Suppressor macrophage (primary cell): ENCODE measurements at places on chromosomes 12 and 14.

DNA sequence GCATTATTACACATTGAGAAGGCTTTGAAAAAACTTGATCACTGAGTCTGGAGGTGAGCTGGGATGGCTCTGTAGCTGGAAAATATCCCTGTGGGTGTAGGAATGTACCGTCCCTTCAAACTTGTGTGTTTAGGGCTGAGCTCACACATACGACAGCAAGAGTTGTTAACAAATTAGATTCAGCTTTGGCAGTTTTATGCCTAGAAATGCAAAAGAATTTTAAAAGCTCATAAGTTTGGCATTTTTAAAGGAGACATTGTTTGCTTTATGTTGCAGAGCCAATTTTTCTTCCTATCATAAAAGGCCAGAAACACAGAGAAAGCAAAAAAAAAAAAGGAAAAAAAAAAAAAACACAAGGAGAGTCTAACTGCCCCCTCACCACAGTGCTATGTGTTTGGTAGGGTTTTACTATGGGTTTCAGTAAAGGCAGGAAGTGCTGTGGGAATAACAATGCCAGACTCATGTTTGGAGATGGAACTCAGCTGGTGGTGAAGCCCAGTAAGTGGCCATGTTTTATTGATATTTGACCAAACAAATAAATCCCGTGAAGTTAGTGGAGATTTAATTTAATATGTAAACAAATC lies 78.4 kb downstream of the DAD1 start:
- no peak for DNase-seq

DNA sequence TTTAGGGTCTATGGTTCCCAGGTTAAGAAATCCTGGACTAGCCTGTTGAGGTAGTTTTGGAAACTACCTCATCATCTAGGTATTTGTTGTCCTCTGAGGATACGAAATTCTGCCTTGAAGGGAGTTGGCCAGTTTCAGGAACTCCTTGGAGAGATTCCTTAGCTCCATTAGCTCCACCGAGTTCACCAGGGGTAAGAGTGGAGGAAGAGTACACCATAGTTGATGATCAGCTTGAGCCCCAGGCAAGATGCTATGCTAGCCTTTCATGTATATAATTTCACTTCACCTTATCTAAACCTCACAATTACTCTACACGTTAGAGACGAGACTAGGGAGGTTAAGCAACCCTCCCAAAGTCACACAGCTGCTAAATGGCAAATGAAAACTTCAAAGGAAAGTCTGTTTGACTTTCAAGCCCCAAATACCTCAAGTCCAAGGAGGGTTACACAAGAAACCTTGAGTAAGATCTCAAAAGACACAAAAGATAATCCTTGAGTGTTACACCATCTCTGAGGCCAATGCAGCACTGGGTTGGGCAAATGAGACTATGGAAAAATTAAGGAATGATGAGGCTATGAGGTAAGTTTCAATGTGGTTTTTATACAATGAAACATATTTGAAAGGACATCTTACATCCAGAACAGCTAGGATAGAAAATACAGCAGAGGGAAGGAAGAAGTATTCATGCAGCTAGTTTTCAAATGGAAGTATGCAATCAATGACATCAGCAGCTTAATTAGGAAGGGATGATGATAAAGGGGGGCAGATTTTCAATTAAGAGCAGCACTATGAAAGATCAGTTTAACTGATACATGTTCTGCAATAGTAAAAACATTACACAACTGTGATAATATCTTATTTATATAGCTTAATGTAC lies 97.2 kb upstream of the KRAS start:
- no peak for DNase-seq

GRCh38 chr12:34212651-34213050 lies 190.4 kb downstream of the ALG10 start:
- no peak for DNase-seq

DNA sequence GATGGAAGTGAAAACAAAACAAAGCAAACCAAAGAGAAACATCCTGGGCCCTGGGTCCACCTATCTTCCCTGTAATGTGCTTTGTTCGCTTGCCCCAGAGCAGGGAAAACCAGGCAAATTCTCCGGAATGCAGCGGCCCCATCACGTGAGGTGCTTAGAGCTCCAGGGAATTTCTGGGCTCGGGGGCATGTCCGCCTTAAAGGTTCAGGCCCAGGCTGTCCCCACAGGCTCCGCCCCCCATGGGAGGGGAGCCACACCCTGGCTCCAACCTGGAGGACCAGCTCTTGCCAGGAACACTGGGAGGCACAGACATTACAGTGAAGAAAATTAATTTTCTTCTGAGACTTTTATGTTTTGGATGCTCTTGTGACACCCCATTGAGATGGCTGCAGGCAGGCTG lies 69.9 kb downstream of the RBM19 start:
- no peak for DNase-seq

- no peak for DNase-seq
These were observed 4.3 kb upstream of the PLEKHG6 start for GRCh38 chr12:6306151-6306550.

GRCh38 chr12:105740970-105741725 lies 397.6 kb downstream of the NUAK1 start:
- DNase-seq = no peak

GRCh38 chr12:304805-305204 lies 42.2 kb upstream of the SLC6A13 start:
- DNase-seq = no peak

DNA sequence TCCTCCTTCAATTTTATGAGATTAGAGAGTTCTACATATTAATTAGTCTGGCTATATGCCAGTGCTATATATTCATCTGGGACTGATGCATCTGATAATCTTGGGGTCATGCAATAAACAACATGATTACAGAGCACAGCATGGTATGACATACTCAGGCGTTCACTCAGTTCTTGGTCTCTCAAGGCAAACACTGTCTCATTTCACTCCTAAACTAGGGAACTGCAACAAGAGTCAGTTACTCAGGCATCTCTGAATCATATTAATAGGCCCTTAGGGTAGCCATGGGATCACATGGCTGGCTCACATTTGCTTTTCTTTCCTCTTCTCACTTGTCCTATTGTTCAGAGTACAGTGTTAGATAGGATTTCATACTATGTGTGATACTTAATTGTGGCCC lies 91.8 kb upstream of the TMEM260 start:
- no peak for DNase-seq

GRCh38 chr12:110508071-110508586 lies 6.0 kb downstream of the RAD9B start:
- DNase-seq = no peak

GRCh38 chr14:67680941-67681340 lies 6.5 kb upstream of the VTI1B start:
- peak; percentile 89 for DNase-seq

- DNase-seq = no peak
These were observed 108.5 kb downstream of the SLC38A1 start for GRCh38 chr12:46160101-46160980.

- peak; percentile 94 for DNase-seq
These were observed 32.4 kb downstream of the PLXNC1 start for GRCh38 chr12:94180558-94181296.

- no peak for DNase-seq
These were observed 91.8 kb upstream of the PARP11 start for GRCh38 chr12:3965046-3965445.

GRCh38 chr14:106419376-106419965 lies 893.1 kb downstream of the TMEM121 start:
- DNase-seq = no peak

DNA sequence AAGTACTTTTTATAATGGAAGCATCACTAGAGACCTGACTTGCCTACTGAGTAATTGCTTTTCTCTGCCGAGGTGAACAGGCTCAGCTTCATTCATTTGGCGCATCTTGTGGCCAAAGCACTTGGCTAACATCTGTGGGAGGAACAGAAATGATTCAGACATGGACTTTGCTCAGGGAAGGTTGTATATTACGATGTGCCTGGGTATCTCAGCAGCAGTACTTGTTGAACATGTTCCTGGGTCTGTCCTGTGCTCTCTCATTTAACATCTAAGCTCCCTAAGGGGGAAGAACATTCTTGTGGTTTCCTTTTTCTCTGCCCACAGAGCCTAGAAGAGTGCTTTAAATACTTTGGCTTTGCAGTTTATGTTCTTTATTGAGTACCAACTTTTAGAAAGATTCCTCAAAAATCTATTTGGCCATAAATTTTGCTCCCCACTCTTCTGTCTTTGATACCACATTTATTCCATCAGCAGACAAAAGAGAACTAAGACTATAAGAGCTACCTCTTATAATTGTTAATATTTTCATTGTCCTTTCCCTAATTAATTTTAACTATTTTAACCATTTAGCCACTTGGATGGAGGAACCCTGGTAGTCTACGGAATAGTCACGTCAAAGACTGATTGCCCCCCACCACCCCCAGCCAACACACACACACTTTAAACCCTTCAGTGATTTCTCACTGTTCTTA lies 101.2 kb upstream of the EGLN3 start:
- peak; percentile 12 for DNase-seq

DNA sequence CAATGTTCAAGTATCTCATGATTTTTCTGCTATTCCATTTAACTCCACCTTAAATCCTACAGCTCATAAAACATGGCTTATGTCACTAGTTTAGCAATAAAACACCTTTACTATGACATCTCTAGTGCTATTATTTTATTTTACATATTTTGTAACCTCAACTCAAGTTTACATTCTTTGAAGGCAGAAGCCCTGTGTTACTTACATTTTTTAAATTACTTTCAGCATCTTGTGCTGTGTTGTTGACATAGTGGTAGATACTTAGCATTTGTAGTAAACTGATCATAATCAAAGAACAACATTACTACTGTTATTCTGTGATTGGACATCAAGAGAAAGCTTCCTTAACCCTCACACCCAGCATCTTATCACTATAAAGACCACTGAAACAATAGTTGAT lies 216.1 kb downstream of the BMP4 start:
- DNase-seq = no peak

DNA sequence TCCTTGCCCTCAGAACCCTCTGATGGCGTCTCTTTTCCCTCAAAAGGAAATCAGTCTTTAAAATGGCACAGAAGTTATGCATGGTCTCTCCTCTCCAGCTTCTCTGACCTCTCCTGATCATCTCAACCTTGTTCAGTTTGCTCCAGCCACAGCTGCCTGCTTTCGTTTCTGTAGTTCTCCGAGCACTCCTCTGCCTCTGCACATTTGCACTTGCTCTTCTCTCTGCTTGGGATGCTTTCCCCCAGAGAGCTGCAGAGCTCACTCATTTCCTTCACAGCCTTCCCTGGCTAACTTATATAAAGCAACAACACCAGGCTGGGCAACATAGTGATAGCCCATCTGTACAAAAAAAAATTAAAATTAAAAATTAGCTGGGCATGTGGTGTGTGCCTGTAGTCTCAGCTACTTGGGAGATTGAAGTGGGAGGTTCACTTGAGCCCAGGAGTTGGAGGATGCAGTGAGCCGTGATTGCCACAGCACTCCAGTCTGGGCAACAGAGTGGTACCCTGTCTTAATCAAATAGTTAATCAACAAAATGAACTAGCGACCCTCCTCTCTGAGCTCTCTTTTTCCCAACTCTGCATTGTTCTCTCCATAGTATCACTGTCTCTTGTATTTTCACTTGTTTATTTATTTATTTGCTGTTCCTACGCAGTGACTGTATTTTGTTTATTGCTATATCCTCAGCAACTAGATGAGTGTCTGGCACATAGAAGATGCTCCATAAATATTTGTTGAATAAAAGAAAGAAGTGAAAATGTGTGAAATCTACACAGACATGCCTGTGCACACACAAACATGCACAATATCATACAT lies 37.7 kb downstream of the PPFIBP1 start:
- no peak for DNase-seq

DNA sequence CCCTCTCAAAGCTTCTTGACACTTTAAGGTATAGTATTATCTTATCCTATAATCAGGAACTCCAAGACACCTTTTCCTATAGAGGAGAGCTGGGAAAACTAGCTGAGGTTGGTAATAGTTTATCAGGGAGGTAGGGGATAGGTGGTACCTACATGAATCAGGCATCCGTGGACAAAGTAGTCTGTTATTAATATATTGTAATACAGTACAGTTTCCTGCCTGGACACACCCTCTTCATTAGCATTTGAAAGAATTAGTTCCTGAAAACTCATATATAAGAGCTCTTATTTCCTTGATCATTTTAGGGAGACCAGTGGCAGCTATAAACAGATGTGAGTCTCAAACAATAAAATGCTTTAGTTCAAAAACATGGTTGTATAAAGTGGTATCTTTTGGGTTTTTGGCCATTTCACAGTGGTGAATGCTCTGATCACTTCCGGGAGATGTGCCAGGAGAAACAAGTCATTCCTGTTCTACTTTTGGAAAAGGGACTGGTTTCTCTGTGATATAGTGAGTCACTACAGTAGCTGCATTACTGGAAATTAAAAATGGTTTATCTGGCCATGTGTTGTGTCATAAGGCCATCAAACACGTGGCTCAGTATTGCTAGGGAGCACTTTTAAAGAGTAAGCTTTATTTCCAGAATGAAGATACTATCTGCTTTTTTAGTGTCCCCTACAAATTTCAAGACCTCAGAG lies 98.1 kb downstream of the KLRB1 start:
- no peak for DNase-seq

- no peak for DNase-seq
These were observed 10.1 kb upstream of the SIVA1 start for GRCh38 chr14:104742586-104743455.

- DNase-seq = no peak
These were observed 30.7 kb downstream of the FBRSL1 start for GRCh38 chr12:132520421-132521199.

DNA sequence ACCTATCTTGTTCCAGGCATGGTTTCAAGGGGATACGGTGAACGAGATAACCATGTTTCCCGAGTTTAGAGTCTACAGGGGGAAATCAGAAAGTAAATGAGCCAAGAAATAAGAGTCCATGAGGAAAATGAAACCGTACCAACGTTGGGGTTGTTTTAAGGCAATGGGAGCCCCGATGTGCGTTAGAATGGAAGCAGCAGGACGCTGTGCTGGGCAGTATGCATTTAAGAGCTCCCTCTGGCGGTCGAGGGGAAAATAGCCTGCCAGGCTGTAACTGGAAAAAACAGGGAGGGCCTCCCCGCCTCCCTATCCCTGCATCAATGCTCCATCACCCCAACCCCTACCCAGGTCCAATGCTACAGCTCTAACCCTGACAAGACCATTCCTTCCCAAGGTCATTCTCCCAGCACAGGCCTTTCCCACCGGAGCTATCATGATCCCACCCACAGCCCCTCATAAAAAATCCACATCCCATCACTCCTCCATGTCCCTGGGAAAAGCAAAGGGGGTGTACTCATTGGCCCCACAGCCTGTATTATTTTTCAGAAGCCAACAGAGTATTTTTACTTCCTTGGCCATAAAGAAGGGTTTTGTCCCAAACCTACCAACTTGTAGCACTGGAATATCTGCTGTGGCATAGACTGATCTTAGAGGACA lies 226.3 kb upstream of the NOS1 start:
- DNase-seq = peak; percentile 71

- DNase-seq = no peak
These were observed 9.5 kb downstream of the CDKN1B start for GRCh38 chr12:12726555-12727093.

- DNase-seq = no peak
These were observed 13.9 kb upstream of the KRT86 start for GRCh38 chr12:52260361-52261207.

DNA sequence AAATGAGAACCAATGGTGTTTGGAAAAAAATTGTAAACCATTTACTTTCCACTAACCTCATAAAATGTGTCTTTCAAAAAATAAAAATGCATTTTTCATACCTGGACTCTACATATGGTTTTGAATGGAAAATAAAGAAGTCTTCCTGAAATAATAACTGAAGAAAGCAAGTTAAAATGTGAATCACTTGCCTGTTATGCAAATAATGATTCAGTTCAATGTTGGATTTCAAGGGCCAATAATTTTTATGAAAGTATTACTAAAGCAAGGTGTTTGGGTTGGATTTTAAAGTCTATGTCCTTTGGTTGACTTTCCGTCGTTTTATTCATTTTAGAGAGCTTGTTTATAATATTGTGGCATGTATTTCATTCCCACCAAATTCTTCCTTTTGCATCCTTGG lies 138.7 kb downstream of the CCDC91 start:
- DNase-seq = no peak
